ENCODE measurements at places on chromosomes 2 and 18.
A peak's percentile ranks its signal among the peaks of the same experiment; 100 is the strongest.

- no peak for DNase-seq
Measured at GRCh38 chr18:68916734-68917133, 118.9 kb downstream of the CCDC102B start.

DNA sequence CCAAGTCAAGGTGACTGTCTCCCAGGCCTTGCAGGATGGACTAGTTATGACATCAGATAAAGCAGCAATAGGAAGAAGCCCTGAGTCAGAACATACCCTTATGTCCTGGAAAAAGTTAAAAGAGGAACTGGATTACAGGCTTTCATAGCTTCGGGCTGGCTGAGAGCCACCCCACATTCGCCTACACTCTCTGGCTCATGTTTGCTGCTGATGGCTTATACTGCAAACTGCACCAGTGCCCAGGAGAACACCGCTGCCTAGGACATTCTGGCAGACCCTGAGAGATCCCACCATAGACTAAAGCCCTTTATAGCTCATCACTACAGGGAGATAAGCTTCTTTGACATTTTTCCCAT, 20.3 kb downstream of the SLC8A1 start:
- DNase-seq: no peak

- no peak for DNase-seq
Measured at GRCh38 chr18:34691614-34692013, 18.5 kb upstream of the DTNA start.

GRCh38 chr2:126717928-126718327, 62.0 kb downstream of the GYPC start:
- no peak for DNase-seq

- no peak for DNase-seq
Measured at GRCh38 chr18:74768096-74768495, 170.4 kb downstream of the ZNF407 start.

GRCh38 chr2:28621172-28622100, 125.6 kb downstream of the PLB1 start:
- DNase-seq: peak; percentile 93

- no peak for DNase-seq
Measured at GRCh38 chr2:105786231-105787230, 41.8 kb downstream of the NCK2 start.

- no peak for DNase-seq
Measured at GRCh38 chr2:200631287-200631686, 45.5 kb downstream of the AOX1 start.

DNA sequence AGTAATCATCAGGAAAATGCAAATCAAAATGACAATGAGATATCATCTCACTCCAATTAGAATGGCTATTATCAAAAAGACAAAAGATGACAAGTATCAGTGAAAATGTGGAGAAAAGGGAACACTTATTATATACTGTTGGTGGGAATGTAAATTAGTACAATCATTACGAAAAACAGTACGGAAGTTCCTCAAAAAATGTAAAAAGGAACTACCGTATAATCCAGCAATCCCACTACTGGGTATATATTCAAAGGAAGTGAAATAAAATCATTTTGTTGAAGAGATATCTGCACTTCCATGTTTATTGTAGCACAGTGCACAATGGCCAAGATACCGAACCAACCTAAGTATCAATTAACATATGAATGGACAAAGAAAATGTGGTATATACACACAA, 52.4 kb upstream of the TEX51 start:
- no peak for DNase-seq

- no peak for DNase-seq
Measured at GRCh38 chr2:104033399-104033798, 820.5 kb upstream of the POU3F3 start.

- DNase-seq: no peak
Measured at GRCh38 chr2:219545943-219546352, 2.1 kb downstream of the TMEM198 start.

- DNase-seq: no peak
Measured at GRCh38 chr2:148875387-148876051, 492 bp downstream of the KIF5C start.

GRCh38 chr2:106358081-106358480, 110.1 kb downstream of the RGPD3 start:
- no peak for DNase-seq

- DNase-seq: peak; percentile 15
Measured at GRCh38 chr2:37080689-37081088, 3.5 kb downstream of the HEATR5B start.

- DNase-seq: no peak
Measured at GRCh38 chr2:23828986-23829385, 97.9 kb downstream of the ATAD2B start.

DNA sequence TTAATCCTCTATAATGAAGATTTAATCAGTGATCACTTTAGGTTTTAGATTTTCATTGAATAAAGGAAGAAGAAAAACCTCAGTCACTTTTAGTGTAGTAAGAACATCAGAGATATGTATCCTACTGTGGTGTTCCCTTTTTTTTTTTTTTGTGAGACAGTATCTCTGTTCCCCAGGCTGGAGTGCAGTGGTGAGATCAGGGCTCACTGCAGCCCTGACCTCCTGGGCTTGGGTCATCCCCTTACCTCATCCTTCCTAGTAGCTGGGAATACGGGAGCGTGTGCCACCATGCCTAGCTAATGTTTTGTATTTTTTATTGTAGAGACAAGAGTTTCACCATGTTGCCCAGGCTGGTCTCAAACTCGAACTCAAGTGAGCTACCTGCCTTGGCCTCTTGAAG, 5.1 kb downstream of the SLC39A10 start:
- DNase-seq: no peak

All from CD4-positive, alpha-beta T cell treated with Interleukin-4 for 4 hours (primary cell).